CD4-positive, alpha-beta T cell treated with Interleukin-6 for 4 hours (primary cell): ENCODE measurements at places on chromosomes 2 and 18.

GRCh38 chr2:166468124-166469024 is 25.7 kb downstream of the SCN7A start:
- no peak for DNase-seq

DNA sequence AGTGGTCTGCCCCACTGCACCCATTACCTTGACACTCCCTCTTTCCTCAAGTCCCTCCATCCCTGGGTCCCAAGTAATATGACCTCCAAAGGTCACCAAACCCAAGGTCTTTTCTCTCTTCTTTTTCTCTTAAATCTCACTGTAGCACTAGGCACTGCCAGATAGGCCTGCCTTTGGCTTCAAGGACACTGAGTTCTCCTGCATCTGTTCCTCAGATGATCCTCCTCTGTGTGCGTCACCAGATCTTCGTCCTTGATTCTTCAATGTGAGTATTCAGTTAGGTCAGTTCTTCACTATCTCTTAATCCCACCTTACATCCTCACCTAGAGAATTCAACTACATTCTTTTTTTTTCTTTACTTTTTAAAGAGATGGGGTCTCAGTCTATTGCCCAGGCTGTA is 249.2 kb downstream of the NBAS start:
- no peak for DNase-seq

GRCh38 chr2:224417361-224417729 is 15.4 kb upstream of the FAM124B start:
- DNase-seq = no peak

- DNase-seq = no peak
These were observed 3.3 kb downstream of the GPR39 start for GRCh38 chr2:132419941-132420340.

DNA sequence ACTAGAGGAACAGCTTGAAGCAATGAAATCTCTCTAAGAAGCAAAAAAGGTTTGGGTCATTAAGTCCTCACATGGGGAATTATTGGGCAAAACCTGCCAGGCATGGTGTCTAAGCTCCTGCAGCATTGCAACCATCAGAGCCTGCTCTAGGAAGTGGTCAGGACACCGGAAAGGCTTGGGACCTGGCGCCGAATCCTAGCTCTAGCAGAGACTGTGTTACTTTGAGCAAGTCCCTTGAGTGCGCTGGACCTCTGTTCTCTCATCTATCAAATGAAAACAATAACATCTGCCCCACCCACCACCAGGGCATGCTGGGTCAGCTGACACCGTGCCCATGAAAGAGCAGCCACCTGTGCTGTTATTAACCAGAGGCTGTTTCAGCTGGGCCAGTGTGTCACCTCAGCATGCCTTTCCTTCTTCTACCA is 6.3 kb downstream of the TMEM127 start:
- no peak for DNase-seq

- DNase-seq = no peak
These were observed 72.0 kb downstream of the DOCK10 start for GRCh38 chr2:224970311-224970710.

DNA sequence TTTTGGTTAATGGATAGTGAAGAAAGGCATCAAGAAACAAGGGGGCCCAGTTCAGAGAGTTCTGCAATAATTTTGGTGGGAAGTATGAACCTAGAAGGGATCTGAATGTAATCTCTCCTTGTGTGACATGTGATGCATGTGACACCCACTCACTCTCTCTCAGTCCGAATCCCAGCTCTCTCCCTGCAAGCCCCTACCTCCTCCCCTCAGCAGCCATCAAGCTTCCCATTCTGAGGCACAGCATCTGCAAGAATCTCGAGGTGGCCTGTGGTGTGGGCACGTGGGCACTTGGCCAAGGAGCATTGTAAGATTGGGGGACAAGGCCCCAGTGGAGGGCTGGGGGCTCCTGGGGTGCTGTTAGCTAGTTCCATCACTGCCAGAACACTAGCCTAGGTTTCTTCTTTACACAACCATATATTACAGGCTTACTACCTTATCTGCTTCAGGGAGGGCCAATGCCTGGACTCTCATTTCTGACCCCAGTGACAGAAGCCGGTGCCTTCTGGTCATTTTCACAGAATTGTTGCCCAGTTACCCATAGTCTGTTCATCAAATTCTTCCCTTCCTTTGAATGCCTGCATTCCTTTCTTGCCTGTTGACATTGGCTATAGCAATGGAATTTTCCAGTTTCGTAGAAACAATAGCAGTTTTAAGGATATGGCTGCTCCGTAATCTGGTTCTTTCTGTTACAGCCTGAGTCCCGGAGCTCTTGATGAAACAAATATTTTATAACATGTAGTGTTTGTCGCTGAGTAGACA is 13.3 kb upstream of the LCLAT1 start:
- DNase-seq = no peak

DNA sequence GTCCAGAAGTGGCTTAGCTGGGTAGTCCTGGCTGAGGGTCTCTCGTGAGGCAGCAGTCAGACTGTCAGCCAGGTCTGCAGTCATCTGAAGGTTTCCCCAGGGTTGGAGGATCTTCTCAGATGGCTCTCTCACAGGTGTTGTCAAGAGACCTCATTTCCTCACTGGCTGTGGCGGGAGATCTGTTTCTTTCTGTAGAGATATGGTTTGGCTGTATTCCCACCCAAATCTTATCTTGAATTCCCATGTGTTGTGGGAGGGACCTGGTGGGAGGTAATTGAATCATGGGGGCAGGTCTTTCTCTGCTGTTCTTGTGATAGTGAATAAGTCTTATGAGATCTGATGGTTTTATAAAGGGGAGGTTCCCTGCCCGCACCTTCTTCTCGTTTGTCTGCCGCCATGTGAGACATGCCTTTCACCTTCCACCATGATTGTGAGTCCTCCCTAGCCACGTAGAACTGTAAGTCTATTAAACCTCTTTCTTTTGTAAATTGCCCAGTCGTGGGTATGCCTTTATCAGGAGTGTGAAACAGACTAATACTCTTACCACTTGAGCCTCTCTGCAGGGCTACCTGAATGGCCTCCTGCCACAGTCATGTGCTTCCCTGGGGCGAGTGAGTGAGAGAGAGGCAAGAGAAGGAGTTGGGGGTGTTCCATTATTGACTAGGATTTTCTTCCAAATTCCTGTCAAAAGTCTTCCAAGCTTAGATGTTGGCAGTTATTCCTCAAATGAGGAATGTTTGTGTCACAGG is 23.6 kb downstream of the MALT1 start:
- DNase-seq = no peak

- DNase-seq = no peak
These were observed 20.3 kb upstream of the CYP1B1 start for GRCh38 chr2:38095996-38096861.

DNA sequence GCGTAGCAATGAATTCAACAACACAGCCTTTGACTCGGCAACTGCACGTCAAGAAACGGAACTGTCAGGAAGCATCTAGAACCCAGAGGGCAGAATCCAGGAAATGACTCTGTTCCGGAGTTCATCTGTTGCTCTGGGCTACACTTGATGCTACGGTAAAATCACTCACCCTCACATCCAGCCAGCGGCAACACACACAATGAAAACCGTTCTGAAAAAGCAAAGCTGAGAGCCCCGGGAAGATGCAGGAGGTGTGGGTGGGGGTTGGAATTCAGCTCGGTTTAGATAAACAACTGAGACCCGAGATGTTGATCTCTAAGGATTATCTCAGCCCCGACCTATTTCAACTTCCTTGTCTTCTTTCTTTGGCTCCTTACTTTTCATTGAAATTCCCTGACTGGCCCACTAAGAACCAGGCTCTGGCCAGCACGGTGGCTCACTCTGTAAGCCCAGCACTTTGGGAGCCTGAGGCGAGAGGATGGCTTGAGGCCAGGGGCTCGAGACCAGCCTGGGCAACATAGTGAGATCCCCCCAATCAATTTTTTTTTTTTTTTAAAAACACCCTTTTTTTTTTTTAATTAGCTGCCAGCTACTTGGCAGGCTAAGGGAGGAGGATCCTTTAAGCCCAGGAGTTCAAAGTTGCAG is 13.3 kb upstream of the RAB17 start:
- peak; percentile 65 for DNase-seq

- no peak for DNase-seq
These were observed 34.7 kb upstream of the LPIN1 start for GRCh38 chr2:11711751-11712150.

DNA sequence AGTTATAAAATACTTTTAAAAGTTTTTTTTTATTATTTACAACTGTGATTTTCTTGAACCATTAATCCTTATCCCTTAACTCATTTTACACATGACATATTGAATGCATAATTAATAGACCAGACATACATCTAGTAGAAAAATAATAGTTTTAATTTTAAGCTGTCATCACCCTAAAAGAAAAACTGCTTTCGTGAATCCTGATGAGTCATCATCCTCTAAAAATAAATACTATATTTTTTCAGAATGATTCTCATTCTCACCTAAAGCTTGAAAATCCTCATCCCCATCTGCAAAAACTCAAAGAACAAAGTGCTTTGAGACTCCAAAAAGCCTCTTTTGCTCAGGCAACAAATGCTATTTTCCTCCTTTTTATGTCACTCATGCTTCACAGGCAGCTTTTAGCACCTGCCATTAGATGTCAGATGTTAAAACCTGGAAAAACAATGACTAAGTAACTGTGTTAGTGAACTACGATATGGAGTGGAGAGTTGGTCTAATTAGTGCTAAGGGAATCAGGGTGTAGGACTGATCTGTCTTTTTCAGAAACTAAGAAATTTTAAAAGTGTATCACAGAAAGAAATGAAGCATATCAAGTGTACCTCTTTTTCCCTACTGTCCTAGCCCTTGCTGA is 297.6 kb downstream of the TMX3 start:
- DNase-seq = no peak

DNA sequence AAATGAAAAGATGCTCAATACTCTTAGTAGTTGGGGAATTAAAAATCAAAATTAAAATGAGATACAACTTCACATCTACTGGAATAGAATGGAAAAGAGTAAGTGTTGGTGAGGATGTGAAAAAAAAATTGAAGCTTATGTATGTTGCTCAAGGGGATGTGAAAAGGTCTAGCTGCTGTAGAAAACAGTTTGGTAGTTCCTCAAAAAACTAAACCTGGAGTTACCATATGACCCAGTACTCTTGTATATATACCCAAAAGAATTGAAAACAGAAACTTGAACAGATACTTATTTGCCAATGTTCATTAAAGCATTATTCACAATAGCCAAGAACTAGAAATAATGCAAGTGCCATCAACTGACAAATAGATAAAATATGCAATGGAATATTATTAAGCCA is 208.4 kb downstream of the FIGN start:
- DNase-seq = no peak

- DNase-seq = no peak
These were observed 258.5 kb downstream of the ASXL3 start for GRCh38 chr18:33836564-33836963.

DNA sequence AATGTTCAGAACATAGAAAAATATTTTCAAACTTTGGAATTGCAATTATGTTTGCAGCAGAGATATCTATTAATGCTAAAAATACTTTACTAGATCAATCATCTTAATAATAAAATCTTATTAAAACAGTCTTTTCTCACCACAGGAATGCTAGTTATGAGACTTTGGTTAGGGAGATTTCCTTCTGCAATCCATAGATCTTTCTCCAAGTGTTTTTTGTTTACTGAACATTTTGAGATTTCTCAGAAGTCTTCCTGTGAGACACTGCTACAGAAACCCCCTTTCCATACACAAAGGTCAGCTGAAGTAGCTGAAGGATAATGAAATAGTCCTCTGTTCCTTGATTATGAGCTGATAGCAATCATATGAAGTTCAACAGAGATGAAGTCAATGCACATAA is 59.4 kb upstream of the RAPH1 start:
- DNase-seq = no peak

DNA sequence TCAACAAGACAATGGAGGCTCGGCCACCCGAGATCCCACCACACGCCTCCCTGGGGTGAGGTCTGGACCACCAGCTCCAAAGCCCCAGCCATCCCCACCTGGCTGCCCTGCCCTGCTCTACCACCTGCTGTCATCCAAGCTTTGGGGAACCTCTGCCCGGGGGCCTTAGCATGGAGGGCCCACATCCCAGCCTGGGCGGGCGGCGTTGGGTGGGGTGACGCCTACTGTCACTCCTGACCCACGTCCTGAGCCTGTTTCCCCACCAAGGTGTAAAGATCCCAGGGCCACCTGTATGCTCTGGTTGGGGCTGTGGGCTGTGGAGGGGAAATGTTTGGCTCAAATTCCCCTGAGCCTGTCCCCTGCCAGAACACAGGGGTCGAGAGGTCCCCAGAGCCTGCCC is 437.6 kb downstream of the EIPR1 start:
- no peak for DNase-seq

DNA sequence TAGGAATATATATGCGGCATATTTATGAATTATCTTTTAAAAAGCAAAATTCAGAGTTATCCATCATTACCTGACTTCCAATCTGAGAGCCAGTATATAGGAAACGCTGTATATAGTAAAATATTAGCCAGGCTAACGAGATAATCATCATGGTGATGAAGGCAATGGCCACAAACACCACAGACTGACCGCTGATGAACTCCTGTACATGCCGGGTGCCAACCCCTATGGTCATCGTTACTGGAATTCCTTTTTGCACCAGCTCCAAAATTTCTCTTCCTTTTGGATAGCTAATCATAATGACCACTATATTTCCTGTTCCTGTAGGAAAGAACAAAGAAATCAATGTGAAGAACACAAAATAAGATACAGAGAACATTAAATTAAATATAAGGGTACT is 13.6 kb downstream of the RNF149 start:
- no peak for DNase-seq

DNA sequence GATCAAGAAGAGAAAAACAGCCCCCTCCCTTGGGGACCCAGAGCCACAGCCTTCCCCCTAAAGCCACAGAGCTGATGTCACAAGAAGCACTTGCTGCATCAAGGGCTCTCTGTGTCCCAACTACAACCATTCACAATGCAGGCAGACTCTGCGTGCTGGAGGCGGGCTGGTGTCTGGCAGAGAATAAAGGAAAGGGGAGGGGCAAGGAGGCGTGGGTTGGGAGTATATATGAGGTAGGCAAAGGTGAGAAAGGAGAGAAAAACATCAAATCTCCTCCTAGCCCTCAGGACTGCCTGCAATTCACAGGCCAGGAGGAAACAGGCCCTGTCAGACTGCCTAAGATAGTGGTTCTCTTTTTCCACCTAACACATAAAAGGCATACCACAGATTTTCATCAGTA is 48.8 kb upstream of the IHH start:
- peak; percentile 45 for DNase-seq
